NCI-H1436 treated with DMSO at 0.1 percent for 48 hours (cell line): ENCODE measurements at places on chromosomes 13 and 19.

DNA sequence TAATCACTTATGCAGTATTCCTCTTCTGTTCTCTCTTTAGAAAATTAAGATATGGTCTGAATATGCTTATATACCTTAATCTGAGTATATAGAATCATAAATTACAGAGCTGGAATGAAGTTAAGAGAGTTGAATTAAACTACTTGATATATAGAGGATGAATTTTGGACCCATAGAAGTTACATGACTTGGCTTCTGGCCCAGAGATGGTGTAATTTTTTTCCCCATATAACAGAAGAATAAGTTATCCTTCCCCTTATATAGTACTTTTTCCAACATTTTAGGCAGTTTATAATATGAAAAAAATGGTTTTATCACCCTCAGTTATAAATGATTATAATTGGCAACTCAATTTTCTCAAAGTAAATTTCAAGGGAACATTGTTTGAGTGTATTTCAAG lies 616.3 kb downstream of the TBC1D4 start:
- DNase-seq: no peak

DNA sequence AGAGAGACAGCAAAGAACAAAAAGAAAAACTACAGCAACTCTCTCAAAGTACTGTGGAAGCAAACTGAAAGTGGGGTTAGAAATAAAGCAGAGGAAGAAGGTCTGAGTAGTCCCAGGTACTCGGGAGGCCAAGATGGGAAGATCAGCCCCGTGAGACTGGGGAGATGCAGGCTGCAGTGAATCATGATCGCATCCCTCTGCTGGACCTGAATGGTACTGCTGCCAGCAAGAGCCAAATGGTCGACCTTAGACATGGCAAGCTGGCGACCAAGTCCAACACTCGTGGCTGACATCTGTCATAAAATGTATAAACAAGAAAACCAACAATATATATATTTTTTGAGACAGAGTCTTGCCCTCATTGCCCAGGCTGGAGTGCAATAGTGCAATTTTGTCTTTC lies 33.7 kb upstream of the ZNF724 start:
- no peak for DNase-seq

GRCh38 chr19:36207605-36208252 lies 6.7 kb downstream of the ZNF565 start:
- no peak for DNase-seq

DNA sequence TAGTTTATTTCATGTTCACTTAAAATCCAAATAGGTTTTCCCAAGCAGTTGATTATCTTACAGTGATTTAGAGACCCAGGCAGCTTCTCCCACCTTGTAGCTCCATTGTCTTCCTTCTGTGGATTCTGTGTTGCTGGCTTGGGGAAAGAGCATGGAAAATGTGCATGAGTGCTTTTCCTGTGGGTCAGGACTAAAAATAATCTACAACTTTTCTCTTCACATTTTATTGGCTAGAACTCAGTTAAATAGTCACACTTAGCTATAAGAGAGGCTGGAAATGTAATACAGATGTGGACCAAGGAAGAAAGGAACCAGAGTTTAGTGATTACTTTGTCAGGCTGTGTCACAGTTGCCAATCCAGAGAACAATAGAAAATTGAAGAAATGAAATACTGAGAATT lies 198.8 kb downstream of the NBEA start:
- DNase-seq: no peak

- no peak for DNase-seq
Measured at GRCh38 chr19:28847468-28847867, 365.5 kb downstream of the UQCRFS1 start.

DNA sequence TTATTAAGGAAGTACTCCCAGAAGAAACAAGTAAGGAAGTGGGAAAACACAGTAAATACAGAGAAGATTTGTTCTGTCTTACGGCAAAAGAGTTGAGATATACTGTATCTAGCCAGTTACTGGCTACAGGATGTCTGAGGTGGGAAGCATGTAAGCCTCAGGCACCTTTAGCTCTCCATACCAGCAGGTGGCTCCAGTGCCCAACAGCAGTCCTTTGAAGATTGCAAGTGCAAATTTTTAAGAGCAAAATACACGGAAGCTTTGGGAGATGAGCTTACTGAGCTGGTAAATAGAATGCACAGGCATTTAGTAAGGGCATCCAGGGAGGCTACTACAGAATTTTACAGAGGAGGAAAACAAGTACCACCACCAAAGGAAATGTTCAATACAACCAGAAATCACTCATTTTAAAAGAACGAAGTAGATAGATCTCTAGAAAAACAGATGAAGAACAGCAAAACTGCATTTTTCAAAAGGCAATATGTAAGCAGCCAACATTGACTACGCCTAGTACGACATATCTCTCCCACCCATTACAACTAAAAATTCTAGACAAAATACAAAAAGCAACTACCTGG lies 57.9 kb upstream of the VSTM2B start:
- DNase-seq: peak; percentile 26

DNA sequence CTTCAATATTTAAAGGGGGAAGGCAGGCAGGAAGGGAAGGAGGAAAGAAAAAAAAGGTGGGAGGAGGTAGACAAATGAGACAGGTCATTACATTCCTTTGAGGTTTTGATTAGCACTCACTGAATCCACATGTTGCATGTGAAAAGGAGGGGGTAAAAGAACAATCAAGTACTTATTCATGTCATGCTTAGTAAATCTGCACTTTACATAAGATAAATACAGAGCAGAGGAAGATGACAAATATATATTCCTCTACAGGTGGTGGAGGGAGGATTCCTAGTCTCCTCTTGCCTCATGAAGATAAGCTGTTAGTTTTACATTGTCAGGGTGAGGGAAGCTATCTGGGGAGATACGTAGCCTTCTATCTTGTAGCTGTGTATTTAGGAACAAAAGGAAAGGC lies 1645.4 kb upstream of the SPRY2 start:
- DNase-seq: no peak

DNA sequence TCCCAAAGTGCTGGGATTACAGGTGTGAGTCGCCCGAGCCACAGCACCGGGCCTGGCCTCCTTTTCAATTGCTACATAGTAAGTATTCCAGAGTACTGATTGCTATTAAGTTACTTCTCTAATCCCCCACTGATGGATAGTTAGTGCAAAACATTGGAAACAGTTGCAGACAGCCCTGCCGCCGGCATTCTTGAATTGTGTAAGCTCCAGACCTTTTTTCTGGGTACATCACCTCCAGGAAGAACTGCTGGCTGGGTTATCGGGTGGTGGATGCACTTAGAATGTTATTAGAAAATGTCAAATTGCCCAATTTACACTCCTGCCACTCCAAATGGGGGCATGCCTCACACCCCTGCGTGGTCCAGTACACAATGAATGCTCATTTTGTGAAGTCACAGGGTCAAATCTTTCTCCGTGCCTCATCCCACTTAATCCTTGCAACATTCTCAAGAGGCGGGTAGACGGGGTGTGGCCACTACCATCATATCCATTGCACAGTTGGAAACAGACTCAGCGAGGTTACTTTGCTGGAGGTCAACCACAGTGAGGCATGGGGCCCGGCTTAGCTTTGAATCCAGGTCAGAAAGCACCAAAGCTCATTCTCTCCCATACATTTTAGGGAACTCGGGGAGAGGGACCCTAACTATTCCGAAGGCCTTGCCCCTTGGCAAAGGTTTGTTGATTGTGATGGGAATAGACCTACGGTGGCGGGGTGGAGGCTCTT lies 1.0 kb upstream of the KDM4B start:
- no peak for DNase-seq

GRCh38 chr19:38306236-38306635 lies 2.2 kb downstream of the C19orf33 start:
- DNase-seq: no peak
